ENCODE measurements at places on chromosomes 7 and 10. TPM values are rescaled to one million over a fixed set of nuclear protein-coding genes. Genes with fewer than 3 reads are reported as not detected.
A peak's percentile ranks its signal among the peaks of the same experiment; 100 is the strongest.

- DNase-seq, result no peak
Observed at GRCh38 chr10:125023862-125024496, 82.1 kb downstream of the ZRANB1 start.

GRCh38 chr10:86964061-86964846 lies 4.0 kb upstream of the ADIRF start:
- DNase-seq, result no peak

DNA sequence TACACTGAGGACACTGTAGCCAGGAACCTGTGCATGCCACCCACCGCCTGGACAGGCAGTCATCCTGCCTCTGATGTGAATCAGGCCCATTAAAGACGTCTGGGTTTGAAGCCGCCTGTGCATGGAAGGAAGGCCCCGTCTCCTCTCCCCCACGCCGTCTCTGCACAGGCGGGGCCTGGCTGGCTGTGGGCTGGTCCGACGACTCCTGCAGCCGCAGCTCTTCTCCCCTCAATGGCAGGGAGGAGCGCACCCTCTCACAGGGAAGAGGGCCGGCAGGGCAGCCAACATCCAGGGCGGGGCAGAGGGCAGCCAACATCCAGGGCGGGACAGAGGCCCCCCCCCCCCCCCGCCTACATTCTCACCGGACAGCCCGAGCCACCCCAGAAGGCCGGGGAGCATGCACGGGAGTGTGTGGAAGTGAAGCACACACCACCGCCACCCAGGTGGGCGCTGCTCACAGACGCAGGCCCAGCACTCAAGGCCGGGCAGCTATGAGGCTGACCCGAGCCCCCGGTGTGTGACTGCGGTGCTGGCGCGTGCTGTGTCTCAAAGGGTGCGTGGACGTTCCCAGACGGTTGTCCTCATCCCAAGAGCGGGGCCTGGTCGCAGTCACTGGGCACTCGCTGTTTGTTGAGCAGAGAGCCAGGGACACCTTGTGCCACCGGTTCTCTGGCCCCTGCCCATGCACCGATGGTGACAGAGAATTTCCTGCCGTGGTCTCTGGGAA lies 19.1 kb downstream of the DPYSL4 start:
- no peak for DNase-seq

DNA sequence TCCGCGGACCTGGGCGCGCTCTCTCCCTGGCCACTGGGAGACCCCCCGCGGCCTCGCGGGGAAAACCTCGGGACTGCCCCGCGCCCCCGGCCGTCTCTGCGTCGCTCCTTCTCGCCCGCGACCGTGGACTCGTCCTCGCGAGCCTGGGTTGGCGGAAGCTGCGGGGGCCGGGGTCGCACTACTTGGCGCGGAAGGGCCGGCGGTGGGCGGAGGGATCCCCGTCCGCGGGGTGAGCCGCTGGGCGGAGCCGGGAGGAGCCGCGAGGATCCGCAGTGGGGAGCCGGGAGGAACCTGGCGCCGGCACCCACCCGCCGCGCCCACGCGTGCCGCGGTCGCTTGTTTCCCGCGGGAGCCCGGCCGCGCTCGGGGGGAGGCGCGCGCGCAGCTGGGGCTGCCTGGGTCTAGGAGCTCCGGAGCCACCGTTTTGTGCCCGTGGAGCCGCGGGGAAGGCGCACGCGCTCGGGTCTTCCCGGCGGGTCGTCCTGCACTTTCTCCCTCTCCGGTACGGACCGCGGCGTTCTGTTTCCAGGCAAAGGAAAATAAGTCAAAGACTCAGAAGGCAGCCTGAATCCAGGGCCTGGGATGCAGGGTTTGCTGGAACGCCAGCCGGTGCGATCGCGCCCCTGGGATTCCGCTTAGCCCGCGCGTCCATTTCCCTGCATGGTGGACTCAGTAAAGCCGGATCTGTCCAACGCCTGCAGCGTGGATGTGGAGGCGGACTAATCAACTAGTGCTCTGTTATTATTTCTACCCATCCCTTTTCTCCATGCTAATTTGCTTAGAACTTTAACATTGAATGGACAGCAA lies 28.7 kb upstream of the KMT2C start:
- peak; percentile 69 for DNase-seq

GRCh38 chr7:3164380-3164792 lies 120.7 kb upstream of the CARD11 start:
- no peak for DNase-seq

DNA sequence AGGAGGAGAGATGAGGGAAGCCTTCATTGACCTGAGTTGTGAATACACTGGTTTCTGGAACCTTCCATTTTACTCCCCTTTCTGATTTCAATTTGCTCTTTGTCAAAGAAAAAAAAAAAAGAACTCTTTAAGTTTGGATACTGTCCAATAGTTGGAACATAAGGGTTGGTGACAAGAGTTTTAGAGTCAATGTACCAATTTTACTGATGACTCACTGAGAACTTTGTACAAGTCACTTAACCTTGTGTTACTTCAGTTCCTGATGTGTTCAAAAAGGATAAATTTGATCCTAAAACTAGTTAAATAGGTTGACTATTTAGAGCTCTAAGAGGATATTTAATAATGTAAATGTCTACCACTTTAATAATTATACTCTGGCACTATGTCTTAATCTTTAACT lies 4.1 kb upstream of the CDK14 start:
- DNase-seq, result no peak

DNA sequence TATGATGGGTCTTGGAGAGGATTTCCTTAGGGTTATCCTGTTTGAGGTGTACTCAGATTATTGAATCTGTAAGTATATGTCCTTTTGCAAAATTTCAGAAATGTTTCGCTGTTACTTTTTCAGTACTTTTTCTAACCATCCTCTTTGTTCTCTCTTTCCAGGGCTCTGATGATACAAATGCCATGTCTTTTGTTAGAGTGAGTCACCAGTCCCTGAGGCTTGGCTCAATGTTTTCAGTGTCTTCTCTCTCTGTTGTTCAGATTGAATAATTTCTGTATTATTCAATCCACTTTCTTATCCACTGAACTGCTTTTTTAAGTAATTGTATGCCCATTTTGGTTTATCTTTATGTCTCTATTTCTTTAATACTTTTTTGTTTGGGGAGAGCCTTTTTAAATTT lies 449.4 kb downstream of the TNS3 start:
- DNase-seq, result no peak

DNA sequence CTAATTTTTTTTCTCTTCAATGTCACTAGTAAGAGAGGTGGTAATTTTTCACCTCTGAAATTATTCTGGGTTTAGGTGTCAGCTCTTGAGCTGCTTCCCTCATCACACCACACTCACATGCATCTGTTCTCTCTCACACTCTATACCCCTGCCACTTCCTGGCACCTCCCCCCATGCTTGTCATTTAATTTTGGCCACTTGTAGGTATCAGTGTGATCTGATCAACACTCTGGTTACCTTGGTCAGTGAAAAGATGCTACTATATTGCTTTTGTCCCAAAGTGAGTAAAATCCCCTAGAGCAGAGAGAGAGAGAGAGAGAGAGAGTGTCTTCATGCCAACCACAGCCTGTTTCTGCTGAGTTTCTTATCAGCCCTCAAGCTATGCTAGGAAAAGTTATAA lies 42.5 kb downstream of the STK17A start:
- DNase-seq, result no peak

GRCh38 chr7:134907639-134908038 lies 78.7 kb upstream of the AGBL3 start:
- DNase-seq, result peak; percentile 23

- no peak for DNase-seq
Observed at GRCh38 chr10:44995581-44995913, 5.2 kb upstream of the ZNF22 start.

- no peak for DNase-seq
Observed at GRCh38 chr7:55108818-55109217, 90.0 kb downstream of the EGFR start.

Gene TMEM236
- total RNA-seq, result 0.09 TPM

Gene ABCB4
- total RNA-seq, result not detected

Gene LIPM
- not detected for total RNA-seq

Gene PLEKHS1
- total RNA-seq, result not detected

Gene FFAR4
- total RNA-seq, result not detected

Gene AKR1C2
- 0.97 TPM for total RNA-seq

Gene RHOBTB1
- total RNA-seq, result 10.1 TPM

Gene NUTM2E
- total RNA-seq, result not detected

Gene SLC26A5
- not detected for total RNA-seq

Gene ARHGAP22
- 75.4 TPM for total RNA-seq

All from HFFc6 (cell line).